ENCODE measurements at places on chromosomes 12 and 14.

- no peak for DNase-seq
Measured at GRCh38 chr14:23181453-23181852, 2.0 kb downstream of the SLC7A8 start.

GRCh38 chr12:64103825-64104740 is 118.0 kb downstream of the KICS2 start:
- peak; percentile 93 for DNase-seq

GRCh38 chr12:93177208-93178153 is 200.2 kb upstream of the NUDT4 start:
- DNase-seq, result no peak

DNA sequence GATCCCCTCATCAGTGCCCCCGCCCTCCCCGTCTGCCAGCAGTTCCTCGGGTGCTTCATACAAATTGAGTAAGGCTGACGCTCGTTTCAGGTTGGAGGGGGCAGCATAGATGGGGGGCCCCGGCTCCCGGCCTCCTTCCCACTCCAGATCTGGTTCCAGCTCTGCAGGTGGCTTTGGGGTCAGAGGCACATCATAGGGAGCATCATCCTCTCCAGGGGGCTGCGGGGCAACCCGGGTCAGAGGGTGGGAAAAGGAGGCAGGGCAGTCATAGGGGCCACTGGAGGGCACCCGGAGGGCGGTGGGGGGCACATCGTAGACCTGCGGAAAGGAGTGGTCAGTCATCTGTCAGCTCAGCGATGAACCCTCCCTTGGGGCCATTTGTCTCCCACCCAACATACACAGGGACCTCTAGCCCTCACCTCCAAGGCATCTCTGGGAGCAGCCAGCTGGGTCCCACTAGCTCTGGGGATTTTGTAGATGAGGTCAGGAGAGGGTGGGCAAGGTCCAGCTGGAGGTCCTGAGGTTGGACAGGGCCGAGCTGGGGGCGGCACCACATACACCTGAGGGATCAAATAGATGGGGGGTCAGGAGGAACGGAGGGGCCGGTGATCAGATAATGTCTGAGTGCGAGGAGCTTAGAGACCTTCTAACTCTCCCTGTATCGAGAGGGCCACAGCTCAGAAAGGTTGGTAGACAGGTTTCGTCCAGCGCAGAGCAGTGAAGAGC is 5.1 kb downstream of the EFS start:
- DNase-seq, result no peak

- no peak for DNase-seq
Measured at GRCh38 chr12:117547209-117547608, 185.8 kb upstream of the NOS1 start.

- DNase-seq, result peak; percentile 35
Measured at GRCh38 chr12:3777206-3777809, 24.4 kb upstream of the CRACR2A start.

DNA sequence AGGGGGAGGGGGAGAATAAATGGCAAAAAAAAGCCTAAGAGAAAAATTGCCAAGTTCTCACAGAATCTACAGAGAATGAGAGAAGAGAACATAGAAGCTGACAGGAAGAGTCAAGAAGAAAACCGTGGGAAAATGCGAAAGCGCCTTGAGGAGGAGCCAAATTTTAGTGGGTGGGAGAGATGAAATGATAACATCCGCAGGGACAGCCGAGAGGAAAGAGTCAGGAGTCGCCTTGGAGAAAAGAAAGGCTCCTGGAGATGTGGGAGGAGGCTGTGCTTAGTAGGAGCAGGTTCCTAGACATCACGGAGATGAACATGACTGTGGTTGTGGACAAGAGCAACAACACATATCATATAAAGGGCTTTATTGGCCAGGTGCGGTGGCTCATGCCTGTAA is 49.4 kb downstream of the PHLDA1 start:
- no peak for DNase-seq

DNA sequence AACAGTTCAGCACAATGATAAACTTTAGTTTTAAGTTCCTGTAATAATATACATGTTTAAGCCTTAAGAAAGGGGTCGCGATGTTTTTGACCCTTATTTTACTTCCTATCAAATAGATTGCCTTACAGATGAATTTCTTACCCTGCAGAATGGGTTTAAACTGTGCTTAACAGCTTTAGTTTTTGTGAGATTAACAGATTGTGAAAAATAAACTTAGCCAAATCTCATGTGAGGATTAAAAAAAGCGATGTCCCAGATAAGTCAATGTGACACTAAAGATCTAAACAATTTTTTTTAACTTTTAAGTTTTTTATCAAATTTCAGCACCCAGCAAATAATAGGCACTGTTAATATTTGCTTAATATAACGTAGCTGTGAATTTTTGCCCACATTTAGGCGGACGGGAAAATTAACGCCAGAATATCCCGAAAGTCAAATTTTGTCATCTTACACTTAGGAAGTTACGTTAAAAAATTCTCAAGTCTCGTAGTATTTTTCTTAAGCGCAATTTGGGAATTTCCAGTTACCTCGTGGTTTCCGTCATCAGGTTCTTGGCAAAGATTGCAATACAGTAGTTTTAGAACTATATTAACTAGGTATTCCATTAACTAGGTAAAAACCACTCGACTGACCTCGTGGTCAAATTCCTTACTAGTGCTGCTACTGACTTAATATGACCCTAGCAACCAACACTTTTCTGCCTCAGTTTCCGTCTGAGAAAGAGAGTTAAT is 1.2 kb downstream of the HNRNPC start:
- DNase-seq, result peak; percentile 64

- DNase-seq, result no peak
Measured at GRCh38 chr14:106625186-106625585, 1098.8 kb downstream of the TMEM121 start.

DNA sequence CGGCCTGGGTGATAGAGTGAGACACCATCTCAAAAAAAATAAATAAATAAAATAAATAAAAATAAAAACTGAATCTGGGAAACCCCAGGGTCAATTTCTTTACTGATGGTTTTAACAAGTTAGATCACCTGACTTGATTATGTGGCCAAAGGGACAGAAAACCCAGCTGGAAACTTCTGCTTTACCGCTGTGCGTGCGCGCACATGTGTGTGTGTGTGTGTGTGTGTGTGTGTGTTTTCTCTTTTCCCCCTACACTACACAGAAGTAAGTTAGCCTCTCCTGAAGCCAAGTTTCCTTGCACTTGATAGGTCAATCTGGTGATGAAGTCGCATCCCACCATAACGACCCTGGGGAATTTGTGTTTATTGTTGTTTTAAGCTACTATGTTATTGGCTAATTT is 105.3 kb upstream of the AMN1 start:
- DNase-seq, result no peak

- DNase-seq, result peak; percentile 44
Measured at GRCh38 chr12:108833757-108834472, 23.5 kb downstream of the SSH1 start.

- DNase-seq, result no peak
Measured at GRCh38 chr12:58710901-58711300, 209.4 kb downstream of the LRIG3 start.

- DNase-seq, result no peak
Measured at GRCh38 chr14:68637106-68638021, 155.5 kb downstream of the ZFP36L1 start.

DNA sequence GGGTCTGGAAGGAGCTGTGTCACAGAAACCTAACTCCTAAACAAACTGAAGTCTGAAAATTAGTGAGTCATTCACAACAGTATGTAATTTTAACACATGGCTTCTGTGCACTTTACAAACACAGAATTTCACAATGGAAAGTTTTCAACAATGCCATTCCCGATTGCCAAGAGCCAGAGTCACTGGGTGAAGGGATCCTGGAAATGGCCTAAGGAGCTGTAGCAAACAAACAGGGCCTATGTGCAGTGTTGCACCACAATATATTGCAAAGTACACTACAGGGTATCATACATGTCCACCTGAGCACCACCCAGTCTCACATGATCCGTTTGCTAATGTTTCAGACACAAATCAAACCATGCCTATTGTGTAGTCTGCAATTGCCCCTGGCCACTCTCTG is 184.7 kb upstream of the OTX2 start:
- no peak for DNase-seq

DNA sequence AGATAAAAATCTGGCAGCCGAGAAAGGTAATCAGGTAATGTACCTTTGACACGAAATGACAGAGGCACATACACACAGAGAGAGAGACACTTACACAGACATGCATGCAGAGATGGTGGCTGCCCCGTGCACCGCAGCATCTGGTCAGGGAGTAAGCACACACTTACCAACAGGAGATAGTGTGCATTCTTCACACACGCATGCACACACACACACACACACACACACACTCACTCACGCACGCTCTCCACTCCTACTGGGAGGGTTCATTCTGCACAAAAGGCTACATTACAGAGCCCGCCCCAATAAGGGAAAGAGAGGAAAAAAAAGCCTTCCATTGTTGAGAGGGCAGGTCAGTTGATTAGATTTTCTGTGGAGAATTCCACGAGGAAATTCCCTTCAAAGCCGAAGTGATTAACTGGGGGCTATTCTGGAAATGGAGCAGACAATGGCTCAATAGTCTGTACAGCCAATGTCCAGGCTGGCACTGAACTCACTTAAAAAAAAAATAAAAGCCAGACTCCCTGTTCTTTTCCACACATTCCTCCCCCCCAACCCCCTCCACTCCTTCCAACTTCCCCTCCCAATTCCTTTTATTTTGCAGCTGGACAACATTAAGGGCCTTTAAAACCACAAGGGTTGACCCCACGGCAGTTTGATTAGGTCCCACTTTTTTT is 1.4 kb upstream of the SOX5 start:
- DNase-seq, result no peak

DNA sequence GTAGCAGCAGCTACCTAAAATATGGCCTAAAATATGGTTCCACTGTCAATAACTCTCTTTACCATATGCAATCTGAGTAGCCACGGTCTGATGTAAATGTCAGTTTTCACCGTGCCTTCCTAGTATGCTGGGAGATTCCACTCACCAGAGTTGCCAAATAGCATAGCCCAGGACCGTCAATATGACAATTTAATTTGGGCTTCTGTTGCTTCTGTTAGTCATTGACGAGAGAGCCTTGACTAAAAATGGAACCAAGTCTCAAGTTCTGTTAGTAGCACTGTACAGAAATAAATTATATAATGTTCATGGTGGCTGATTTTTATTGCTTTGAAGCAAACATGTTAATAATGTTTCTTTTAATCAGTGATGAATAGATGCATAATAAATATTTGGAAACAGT is 348.4 kb downstream of the BCAT1 start:
- no peak for DNase-seq

DNA sequence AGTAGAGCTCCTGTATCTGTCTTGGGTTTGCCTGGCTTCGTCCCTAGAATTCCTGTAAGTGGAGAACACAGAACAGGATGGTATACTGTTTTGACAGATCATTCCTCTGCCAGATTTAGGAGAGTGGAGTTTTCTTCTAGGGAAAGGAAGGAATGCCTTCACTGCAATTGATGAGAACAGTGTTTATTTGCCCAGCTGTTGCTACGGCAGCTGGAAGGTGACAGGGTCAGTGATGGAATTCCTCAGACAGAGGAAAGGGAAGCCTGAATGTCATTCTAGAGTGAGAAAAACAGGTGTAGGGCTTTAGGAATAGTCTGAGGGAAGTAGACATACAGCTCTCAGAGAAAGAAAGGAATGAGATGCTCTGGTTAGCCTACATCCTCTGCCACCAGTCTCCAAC is 11.7 kb downstream of the CSRNP2 start:
- DNase-seq, result no peak

- DNase-seq, result no peak
Measured at GRCh38 chr14:61598980-61599379, 96.3 kb upstream of the HIF1A start.

DNA sequence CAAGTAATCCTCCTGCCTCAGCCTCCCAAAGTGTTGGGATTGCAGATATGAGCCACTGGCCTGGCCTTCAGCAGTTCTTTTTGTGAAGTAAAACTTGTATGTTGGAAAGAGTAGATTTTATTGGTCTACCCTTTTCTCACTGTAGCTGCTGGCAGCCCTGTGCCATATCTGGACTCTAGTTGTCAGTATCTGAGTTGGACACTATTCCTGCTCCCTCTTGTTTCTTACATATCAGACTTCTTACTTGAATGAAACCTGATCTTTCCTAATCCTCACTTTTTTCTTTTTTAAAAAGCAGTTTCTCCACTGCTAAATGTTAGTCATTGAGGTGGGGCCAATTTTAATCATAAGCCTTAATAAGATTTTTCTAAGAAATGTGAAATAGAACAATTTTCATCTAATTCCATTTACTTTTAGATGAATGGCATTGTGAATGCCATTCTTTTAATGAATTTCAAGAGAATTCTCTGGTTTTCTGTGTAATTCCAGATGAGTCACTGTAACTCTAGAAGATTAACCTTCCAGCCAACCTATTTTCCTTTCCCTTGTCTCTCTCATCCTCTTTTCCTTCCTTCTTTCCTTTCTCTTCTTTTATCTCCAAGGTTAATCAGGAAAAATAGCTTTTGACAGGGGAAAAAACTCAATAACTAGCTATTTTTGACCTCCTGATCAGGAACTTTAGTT is 88.7 kb downstream of the APAF1 start:
- no peak for DNase-seq

DNA sequence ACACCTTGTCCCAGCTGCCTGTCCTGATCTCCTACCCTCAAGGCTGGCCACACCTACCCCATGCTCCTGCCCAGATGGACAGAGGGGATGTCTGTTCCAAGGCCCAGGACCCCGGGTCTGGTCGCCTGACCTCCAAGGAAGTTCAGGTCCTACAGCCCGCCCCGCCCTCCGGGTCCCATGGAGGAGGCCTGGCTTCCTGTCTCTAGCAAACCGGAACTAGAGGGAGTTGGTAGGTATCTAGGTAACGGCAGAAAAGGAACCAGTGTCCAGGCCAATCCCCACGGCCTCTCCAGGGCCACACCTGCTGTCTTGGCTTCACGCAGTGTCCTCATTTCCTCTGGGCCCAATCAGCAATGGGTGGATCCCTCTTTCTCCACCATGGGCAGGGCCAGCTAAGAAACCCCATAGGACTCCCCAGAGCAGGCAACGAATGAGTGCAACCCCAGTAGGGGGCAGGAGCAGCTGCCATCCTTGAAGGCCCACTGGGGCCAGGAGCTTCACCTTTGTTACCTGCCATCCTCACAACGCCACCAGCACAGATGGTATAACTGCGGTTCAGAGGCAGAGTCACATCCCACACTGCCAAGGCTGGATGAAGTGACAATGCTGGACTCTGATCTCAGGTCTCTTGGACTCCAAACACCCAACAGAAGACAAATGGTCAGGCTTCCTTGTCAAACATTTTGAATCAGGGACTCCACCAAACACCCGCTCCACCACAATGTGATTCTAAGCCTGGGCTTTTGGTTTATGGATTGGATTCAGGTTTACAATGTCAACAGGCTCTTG is 25.1 kb upstream of the RPLP0 start:
- DNase-seq, result no peak

GRCh38 chr12:3723916-3724805 is 28.7 kb downstream of the CRACR2A start:
- DNase-seq, result no peak

- peak; percentile 11 for DNase-seq
Measured at GRCh38 chr12:87259391-87259790, 769.8 kb downstream of the C12orf50 start.

- no peak for DNase-seq
Measured at GRCh38 chr14:96805956-96806355, 8.8 kb downstream of the VRK1 start.

GRCh38 chr14:88765130-88765529 is 27.6 kb downstream of the EML5 start:
- DNase-seq, result peak; percentile 79
